ENCODE measurements at places on chromosomes 3 and 15. TPM values are rescaled to one million over a fixed set of nuclear protein-coding genes. Genes with fewer than 3 reads are reported as not detected.

- DNase-seq: peak; percentile 38
Observed at GRCh38 chr3:24608701-24609390, 114.2 kb upstream of the THRB start.

- no peak for DNase-seq
Observed at GRCh38 chr3:37982331-37982730, 8.3 kb upstream of the VILL start.

DNA sequence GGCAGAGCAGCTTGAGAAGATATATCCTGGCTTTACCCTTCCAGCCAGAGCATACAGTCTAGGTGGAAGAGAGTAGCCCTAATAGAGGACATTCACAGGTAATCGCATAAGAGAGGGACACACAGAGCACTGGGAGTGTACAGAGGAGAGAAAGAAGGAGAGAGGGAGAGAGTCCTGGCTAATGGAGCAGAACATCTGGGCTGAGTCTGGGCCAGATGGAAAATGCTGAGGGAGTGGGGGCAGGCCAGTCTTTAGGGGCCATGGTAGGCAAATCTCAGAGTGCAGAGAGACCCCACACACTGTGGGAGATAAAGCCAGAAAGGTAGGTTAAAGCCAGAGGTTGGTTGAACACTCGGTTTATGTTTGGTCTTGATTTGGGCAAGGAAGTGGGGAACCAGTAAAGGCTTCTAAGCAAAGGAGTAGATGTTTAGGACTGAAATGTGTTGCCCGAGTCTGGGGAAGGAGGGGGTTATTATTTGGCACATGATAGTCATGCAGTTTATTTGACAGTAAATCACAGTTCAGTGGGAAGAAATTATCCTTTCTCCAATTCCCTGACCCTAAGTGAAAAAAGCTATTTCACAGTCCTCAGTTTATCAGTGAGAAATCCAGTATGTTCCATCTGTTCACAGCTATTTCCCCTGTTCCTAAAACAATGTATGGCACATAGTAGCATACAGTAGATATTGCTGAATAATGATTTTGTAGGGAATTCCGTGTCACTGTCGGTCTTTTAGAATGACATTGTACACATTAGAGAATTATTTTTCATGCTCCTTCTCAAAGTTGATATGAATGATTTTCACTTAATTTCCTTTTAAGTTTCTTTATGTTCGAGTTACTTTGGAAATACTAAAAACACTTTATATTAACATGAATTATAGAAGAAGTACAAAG, 45.7 kb downstream of the PDHB start:
- DNase-seq: no peak

- DNase-seq: no peak
Observed at GRCh38 chr3:16929311-16929710, 44.6 kb downstream of the PLCL2 start.

TTLL13 gene
- total RNA-seq: not detected

GRCh38 chr3:168024537-168024941, 71.2 kb downstream of the GOLIM4 start:
- peak; percentile 97 for DNase-seq

- peak; percentile 96 for DNase-seq
Observed at GRCh38 chr3:56131974-56132590, 336.2 kb downstream of the ERC2 start.

GRCh38 chr15:68051109-68051508, 3.0 kb upstream of the PIAS1 start:
- no peak for DNase-seq

DNA sequence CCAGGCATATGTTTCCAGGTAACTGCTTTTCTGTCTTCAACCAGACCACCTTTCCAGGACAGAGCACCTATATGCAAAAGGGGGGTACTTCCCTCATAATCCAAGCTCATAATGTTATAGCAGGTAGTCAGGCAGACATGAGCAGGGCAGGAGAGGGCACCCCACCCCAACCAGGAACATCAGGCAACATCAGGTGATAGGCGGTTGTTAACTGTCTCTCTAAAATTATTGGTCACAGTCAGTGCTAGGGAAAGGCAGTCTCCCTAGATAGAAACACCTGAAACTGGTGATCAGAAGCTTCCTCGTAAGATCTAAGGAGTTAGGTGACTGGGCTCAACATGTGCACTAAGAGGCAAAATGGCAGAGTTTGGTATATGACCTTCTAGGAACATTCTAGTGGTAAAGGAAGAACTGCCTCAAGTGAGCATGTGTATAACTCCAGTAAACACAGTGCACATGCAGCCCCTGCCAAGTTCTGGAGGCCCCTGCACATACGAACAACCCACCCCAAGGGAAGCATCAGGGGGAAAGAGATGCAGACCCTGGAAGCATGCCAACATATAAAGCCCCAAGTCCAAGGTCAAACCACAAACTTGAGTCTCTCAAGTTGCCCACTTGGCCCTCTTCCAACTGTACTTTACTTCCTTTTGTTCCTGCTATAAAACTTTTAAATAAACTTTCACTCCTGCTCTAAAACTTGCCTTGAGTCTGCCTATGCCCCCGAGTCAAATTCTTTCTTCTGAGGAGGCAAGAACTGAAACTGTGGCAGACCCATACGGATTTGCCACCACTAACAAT, 270.9 kb downstream of the ULK4 start:
- peak; percentile 49 for DNase-seq

GJD2 gene
- not detected for total RNA-seq

GRCh38 chr3:152737021-152737908, 97.7 kb upstream of the P2RY1 start:
- DNase-seq: peak; percentile 60

- DNase-seq: no peak
Observed at GRCh38 chr15:33639978-33640377, 328.3 kb upstream of the CHRM5 start.

DNA sequence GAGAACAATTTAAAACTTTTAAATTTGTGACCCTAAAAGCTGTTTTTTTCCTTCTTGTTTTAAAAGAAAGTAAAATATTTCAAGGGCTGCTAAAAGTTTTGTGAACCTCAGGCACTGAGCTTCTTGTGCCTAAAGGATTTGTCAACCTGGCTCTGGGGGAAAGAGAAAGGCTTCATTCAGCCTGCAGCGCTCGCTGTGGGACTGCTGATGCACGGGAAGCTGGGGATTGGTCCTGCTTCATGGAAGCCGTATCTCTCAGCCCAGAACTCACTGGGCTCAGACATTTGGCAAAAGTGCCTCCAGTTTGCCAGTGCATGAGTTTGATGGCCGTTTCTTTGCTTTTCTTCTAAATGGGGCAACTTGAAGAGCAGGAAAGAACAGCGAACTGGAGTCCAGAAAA, 30.8 kb downstream of the TPRG1 start:
- DNase-seq: peak; percentile 3

DNA sequence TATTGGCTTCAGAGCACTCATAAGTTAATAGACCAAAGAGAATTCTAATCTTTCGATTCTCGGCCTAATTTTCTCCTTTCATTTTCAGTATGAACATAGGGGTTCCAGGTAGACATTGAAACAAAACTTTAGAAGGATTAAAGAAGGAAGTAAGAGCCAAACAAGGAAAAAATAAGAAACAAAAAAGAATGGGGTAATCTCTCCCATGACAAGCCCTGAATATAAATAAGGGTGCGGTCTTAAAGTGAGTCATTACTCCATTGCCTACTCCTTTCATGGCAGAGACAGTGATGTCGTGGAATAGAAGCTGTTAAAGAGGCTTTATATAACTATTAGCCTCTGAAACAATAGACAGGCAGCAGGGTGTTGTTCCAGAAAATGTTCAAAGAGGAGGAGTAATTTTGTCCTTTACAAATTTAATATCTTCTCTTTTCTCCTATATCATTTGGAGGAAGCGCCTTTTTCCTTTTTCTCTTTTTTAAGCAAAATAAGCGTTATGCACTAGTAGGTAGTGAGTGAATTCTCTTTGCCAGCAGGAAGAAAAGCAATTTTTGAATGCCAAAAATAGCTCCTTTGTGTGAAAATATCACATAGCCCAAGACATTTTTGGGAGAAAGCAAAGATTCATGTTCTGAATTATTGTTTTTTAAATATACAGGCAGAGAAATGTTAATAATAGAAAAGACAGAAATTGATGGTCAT, 607.9 kb upstream of the KCNMB2 start:
- peak; percentile 63 for DNase-seq

UPK1B gene
- not detected for total RNA-seq

ADCY5 gene
- total RNA-seq: 0.45 TPM

GRCh38 chr3:43034911-43035310, 55.8 kb downstream of the GASK1A start:
- no peak for DNase-seq

DNA sequence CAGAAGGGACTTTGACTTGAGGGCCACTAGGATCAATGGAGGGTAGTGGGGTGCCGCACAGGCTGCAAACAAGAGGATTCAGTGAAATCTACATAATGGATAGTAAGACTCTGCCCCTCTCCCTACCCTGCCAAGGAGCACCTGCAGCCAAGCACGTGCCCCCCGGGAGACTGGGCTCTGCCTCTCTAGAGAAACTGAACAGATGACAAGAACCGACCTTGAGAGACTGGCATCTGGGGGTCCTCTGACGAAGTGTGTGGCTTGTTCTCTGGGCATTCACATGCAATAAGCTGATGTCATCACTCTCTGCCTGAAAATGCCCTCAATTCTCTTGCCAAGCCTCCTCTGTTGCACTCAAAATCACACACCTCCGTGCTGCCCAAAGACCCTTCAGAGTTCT, 132.3 kb downstream of the FAM43A start:
- DNase-seq: no peak

PRR23C gene
- total RNA-seq: not detected

- no peak for DNase-seq
Observed at GRCh38 chr3:18679238-18679637, 254.1 kb upstream of the SATB1 start.

DNA sequence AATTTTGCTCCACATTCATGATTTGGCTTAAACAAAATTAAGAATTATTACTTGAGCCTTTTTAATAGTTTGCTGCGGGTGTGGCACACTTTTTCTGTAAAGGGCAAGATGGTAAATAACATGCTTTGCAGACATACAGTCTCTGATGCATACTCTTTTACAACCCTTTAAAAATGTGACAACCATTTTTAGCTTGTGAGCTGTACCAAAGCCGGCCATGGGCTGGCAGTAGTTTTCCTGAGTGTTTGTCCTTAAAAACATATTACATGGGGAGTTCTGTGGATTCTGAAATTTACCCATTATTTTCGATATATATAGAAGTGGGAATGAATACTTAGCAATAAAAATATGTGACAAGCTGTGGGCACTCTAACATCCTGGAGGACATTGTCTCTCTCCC, 163.4 kb downstream of the FNDC3B start:
- no peak for DNase-seq

DNA sequence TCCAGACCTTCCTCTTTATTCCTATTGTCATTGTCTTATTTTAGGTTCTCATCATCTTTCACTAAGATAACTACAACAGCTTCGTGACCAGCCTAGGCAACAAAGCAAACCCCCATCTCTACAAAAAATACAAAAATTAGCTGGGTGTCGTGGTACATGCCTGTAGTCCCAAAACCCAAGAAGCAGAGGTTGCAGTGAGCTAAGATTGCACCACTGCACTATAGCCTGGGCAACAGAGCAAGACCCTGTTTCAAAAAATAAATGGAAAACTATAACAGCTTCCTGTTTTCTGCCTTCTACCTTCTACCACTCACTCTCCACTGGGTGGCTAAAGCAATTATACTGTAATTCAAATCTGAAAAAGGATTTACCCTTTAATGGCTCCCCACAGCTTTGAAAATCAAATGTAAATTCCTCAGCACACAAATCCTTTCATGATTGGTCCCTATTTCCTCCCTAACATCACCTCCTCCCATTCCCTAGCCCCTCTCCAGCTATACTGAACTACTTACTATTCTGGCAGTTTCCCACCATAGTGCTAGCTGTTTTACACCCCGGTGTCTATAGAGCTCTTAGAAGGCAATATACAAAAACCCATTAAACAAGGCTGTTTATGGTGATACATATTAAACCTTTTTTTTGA, 33.4 kb downstream of the LRRFIP2 start:
- DNase-seq: no peak

SNUPN gene
- total RNA-seq: 34.3 TPM

DNA sequence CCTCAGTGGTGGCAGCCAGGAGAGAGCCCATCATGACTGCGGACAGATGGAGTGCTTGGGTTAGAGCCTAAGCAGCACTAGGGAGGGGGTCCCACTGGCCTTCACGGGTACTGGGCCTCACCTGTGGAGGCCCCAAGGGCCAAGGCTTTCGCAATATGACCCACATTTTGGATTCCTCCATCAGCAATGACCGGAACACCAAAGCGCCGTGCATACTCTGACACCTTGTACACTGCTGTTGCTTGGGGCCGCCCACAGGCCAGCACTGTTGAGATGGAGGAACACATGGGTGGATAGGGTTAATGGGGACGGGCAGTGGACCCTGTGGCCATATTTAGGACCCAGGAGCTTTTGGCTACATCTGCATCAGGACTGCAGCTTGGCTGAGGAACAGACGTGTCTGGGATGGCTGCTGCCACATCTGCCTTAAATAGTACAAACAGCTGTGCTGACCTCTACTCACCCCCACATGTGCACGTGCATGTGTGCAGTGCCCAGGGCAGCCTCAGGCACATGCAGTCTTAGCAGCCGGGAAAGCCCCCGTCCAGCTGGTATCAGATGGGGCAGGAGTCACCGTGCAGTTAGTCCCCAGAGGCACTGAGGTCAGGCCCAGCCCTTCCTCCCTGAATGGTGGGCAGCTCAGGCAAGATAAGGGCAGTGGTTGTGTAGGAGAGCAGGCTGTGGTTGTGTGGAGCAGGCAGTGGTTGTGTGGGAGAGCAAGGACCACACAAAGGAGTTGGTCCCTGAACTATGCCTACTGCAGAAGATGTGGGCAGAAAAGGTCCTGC, 3.3 kb downstream of the NDUFAF3 start:
- peak; percentile 76 for DNase-seq

POC1A gene
- total RNA-seq: 19.1 TPM

DNA sequence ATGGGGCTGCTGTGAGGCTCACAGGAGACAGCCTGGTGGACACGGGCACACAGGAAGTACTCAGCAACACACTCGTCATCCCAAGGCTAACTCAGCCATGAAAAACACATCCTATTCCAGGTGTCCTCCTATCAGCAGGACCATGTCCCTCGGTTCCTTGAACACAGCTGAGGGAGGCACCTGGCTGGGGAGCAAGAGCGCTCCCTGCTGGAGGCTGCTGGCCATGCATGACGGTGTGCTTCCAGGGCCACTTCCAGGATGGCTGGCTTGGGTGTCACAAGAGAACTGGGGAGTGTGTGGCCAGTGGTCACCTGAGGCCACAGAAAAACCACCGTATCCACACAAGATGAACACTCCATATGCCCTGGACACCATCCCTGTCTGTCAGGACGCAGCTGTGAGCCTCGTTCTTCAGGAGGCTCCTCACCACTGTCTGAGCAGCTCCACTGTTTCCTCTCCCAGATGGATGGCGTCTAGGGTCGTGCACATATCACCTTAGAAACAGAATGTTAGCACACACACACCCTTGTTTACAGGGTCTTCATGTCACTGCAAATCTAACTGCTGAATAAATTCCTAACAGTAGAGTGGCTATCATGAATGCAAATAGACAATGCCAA, 31.0 kb downstream of the POC1A start:
- peak; percentile 38 for DNase-seq

GRCh38 chr15:69513450-69513960, 60.9 kb downstream of the RPLP1 start:
- no peak for DNase-seq

DNA sequence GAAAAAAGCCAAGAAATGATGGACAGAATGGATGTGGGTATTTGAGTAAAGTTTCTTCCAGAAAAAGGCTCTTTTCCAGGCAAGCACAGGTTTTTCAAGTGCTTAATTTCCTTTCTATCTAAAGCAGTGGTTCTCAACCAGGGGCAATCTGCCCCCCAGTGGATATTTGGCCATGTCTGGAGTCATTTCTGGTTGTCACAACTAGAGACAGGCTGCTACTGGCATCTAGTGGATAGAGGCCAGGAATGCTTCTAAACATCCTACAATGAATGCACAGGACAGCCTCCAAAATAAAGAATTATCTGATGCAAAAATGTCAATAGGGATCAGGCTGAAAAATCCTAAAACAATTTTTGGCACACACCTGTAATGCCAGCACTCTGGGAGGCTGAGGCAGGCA, 23.9 kb downstream of the SEC22C start:
- peak; percentile 11 for DNase-seq

All from LHCN-M2 (cell line).